Mesothelial cell of epicardium (in vitro differentiated cells): ENCODE measurements at places on chromosomes 3 and 15. TPM values are rescaled to one million over a fixed set of nuclear protein-coding genes. Genes with fewer than 3 reads are reported as not detected.
A peak's percentile ranks its signal among the peaks of the same experiment; 100 is the strongest.

GRCh38 chr15:80136854-80137253 is 15.9 kb upstream of the FAH start:
- peaks cover 26% of the 10 kb centered on the region for H3K36me3 ChIP-seq
- no peaks in the 10 kb centered on the region for H3K4me1 ChIP-seq
- H3K27ac ChIP-seq, result no peak overlapping the region
- DNase-seq, result no peak
- no peaks in the 10 kb centered on the region for H3K27me3 ChIP-seq

DNA sequence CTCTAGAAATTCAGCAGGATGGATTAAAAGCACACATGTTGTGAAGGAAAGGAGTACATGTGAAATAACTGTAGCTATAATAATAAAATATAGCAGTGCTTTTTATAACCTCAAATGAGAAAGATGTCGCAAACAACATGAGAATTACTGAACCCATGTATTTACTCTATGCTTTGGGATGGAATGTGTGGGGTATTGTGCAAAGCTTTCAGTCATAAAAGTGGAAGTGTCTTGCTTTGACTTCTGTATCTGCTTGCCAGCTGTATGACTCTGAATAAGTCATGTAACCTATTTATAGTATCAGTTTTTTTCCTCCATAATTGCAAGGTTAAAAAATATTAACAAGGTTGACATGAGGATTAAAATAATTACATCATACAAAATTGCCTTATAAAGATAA is 519.3 kb upstream of the CADM2 start:
- no peaks in the 10 kb centered on the region for H3K27me3 ChIP-seq
- no peaks in the 10 kb centered on the region for H3K36me3 ChIP-seq
- DNase-seq, result no peak
- no peaks in the 10 kb centered on the region for H3K4me1 ChIP-seq
- no peak overlapping the region for H3K27ac ChIP-seq

GRCh38 chr3:17030438-17030837 is 145.7 kb downstream of the PLCL2 start:
- no peak overlapping the region for H3K27ac ChIP-seq
- H3K27me3 ChIP-seq, result peaks cover 12% of the 10 kb centered on the region
- DNase-seq, result no peak

- H3K4me3 ChIP-seq, result no peak overlapping the region
- no peak overlapping the region for H3K27ac ChIP-seq
- DNase-seq, result no peak
- no peaks in the 10 kb centered on the region for H3K36me3 ChIP-seq
- H3K4me1 ChIP-seq, result no peaks in the 10 kb centered on the region
- peaks cover 35% of the 10 kb centered on the region for H3K27me3 ChIP-seq
Measured at GRCh38 chr15:92336419-92336987, 57.2 kb upstream of the ST8SIA2 start.

- no peak overlapping the region for H3K4me3 ChIP-seq
- no peaks in the 10 kb centered on the region for H3K27me3 ChIP-seq
- no peak for DNase-seq
- H3K27ac ChIP-seq, result no peak overlapping the region
Measured at GRCh38 chr3:29203851-29204250, 77.0 kb upstream of the RBMS3 start.

GRCh38 chr3:105907777-105908176 is 39.0 kb upstream of the CBLB start:
- H3K27ac ChIP-seq, result peak overlapping the region; percentile 28
- no peak overlapping the region for H3K4me3 ChIP-seq
- no peaks in the 10 kb centered on the region for H3K36me3 ChIP-seq

DNA sequence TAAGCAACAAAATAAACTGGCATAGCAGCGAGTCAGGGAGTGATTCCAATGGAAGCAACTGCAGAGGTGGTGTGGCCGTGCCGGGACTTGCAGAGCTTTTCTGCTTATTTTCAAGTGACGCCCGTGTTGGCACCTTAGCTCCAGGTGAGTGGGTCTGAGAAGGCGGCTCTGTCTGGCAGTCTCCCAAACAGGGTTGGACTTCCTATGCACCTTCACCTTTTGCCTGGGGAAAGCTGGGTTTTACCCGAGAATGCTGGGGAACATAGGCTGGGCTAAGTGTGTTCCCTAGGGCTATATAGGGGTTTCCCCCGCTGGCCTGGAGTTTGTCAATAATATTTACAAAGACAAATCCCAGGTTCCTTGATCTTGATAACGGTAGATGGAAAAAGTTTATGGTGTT is 179.9 kb upstream of the TBL1XR1 start:
- H3K27ac ChIP-seq, result peak overlapping the region; percentile 90
- peaks cover 6% of the 10 kb centered on the region for H3K36me3 ChIP-seq
- no peaks in the 10 kb centered on the region for H3K27me3 ChIP-seq
- no peak overlapping the region for H3K4me3 ChIP-seq

- no peak overlapping the region for H3K27ac ChIP-seq
- H3K4me3 ChIP-seq, result no peak overlapping the region
- peaks cover 2% of the 10 kb centered on the region for H3K4me1 ChIP-seq
- no peak for DNase-seq
- no peaks in the 10 kb centered on the region for H3K36me3 ChIP-seq
Measured at GRCh38 chr3:101171681-101172191, 148.6 kb downstream of the IMPG2 start.

DNA sequence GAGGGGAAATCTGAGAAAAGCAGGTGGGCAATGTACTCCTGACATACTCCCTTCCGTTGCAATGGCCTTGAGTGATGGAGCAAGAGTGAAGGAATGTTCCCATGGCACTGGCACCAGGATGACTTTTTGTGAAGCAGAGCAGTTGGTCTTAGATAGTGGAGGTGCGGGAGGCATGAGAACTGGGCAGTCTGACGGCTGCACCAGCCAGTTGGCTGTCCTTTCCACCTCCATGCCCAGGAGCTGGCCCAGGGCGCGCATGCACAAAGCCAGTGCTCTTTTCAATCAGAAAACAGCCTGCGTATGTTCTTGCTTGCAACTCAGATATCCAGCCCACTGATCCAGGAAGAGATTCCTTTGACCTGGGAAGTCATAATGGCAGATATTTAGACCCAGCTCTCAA is 136.8 kb downstream of the PGPEP1L start:
- H3K36me3 ChIP-seq, result peaks cover 7% of the 10 kb centered on the region
- H3K4me3 ChIP-seq, result no peak overlapping the region
- no peaks in the 10 kb centered on the region for H3K27me3 ChIP-seq
- peaks cover 53% of the 10 kb centered on the region for H3K4me1 ChIP-seq

DNA sequence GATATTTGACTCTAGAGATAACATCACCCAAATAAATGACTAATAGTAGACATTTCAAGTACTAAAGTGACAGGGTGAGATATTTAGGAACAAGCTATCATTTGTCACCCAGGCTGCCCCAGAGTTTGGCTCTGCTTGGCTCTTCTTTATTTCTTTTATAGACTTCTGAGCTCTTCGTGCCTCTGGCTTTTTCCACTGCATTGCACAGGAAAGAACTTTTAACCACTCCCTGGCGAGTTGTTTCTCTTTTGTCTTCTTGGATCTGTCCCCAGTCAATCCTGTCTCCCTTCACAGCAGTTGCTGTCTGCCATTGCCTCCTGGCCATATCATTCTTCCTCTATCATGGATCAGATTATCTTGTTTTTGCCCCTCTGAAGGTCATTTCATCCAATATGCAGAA is 339.2 kb upstream of the DCBLD2 start:
- H3K4me1 ChIP-seq, result no peaks in the 10 kb centered on the region
- no peaks in the 10 kb centered on the region for H3K27me3 ChIP-seq
- no peaks in the 10 kb centered on the region for H3K36me3 ChIP-seq
- H3K4me3 ChIP-seq, result no peak overlapping the region
- DNase-seq, result no peak

GRCh38 chr3:99646107-99646435 is 7.7 kb downstream of the COL8A1 start:
- H3K4me1 ChIP-seq, result peaks cover 5% of the 10 kb centered on the region
- no peak overlapping the region for H3K27ac ChIP-seq
- DNase-seq, result no peak
- no peak overlapping the region for H3K4me3 ChIP-seq
- H3K36me3 ChIP-seq, result no peaks in the 10 kb centered on the region
- peaks cover 19% of the 10 kb centered on the region for H3K27me3 ChIP-seq

DNA sequence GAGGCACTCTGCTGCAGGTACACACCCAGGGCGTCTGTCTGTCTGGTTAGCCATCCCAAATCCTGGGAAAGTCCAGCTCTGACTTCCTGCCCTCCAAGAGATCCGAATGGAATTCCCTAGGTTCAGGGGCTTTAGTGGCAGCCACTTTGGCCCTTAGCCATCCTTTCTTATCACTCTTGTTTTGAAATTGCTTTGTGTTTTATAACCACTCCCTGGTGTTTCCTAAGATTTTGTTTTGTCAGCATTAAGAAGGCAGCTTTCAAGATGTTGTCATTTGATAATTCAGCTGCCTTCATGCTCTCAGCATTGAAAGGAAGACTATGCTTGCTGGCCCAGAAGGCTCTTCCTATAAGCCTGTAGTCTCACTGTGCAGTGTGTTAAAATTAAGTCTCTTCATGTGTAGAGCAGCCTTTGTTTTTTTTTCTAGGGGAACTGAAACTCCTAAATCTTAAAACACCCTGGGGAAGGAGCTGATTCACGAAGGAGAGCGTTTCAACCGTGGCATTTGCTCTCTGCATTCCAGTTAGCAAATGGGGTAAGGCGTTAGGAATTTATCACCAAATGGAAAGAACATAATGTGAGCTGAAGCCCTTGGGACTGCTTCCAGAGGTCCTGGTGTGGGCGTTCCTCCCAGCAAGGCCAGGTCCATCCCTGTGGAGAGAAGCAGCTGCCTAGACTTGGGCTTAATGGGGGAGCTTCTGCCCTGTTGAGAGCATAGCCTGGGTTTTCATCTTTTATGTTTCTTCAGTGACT is 14.2 kb upstream of the CLEC3B start:
- peak overlapping the region; percentile 95 for H3K27ac ChIP-seq
- H3K36me3 ChIP-seq, result peaks cover 28% of the 10 kb centered on the region
- no peak for DNase-seq
- no peaks in the 10 kb centered on the region for H3K27me3 ChIP-seq
- no peak overlapping the region for H3K4me3 ChIP-seq

DNA sequence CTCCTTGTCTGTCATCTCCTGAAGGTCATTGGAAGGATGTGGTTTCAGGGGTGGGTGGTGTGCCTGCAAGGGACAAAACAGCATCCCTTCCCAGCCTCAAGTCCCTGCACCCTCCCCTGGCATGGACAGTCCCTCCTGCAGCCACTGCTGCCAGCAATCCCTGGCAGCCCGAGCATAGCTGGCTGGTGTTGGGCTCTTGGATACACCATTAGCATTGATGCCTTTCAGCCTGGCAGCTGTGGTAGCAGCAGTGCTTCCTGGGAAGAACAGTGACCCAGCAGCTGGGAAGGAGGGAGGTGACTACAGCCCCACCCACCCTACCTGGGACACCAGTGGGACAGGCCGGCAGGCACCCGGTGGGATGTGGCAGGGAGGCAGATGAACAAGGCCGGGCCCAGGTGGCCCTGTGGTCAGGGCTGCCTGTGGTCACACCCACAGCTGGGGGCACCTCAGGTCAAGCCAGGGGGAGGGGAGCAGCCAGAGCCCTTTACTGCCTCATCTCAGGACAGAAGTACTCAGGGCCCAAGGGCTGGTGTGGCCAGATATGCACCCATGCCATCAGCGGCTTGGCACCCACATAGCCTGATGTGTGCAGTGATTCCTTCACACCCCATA is 32.9 kb upstream of the TMEM115 start:
- no peaks in the 10 kb centered on the region for H3K36me3 ChIP-seq
- H3K27me3 ChIP-seq, result no peaks in the 10 kb centered on the region
- H3K4me1 ChIP-seq, result no peaks in the 10 kb centered on the region
- H3K27ac ChIP-seq, result no peak overlapping the region
- DNase-seq, result no peak

GRCh38 chr3:16487511-16488175 is 25.9 kb downstream of the RFTN1 start:
- H3K36me3 ChIP-seq, result peaks cover 12% of the 10 kb centered on the region
- DNase-seq, result no peak

DNA sequence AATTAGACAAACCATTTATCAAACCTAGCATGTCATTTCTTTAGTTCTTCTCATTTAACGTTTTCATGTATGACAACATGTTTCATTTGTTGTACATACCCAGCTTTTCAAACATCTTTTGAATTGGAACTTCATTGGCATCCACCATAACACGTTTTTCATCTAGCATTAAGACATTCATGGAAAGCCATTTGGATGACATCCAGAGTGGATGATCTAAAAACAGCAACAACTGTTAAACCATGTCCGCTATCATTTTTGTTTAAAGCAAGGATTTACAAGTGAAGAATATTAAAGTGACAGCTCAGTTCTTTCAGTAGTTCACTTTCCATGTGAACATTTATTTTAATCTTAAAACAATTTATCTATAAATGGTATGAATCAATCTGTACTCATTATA is 14.5 kb downstream of the GATM start:
- H3K4me3 ChIP-seq, result no peak overlapping the region
- no peaks in the 10 kb centered on the region for H3K4me1 ChIP-seq
- no peak overlapping the region for H3K27ac ChIP-seq
- peaks cover 1% of the 10 kb centered on the region for H3K36me3 ChIP-seq
- no peaks in the 10 kb centered on the region for H3K27me3 ChIP-seq

DNA sequence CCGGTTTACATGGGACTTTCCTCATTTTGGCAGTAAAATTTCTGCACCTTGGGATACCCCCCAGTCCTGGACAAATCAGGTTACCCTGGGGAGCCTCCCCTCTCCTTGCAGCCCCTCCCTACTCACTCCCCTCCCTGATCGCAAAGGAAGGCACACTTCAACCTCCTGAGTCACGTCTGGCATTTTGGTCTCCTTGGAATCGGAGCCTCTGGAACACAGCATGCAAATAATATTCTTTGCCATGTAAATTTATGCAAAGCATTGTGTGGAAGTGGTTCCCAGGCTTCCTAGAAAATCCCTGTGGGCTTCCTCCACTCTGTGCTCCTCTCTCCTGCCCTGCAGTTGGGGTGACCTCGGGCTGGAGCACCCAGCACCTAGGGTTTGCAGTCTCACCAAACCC is 11.6 kb downstream of the SCN5A start:
- H3K4me1 ChIP-seq, result no peaks in the 10 kb centered on the region
- DNase-seq, result no peak
- H3K27ac ChIP-seq, result no peak overlapping the region
- peaks cover 85% of the 10 kb centered on the region for H3K27me3 ChIP-seq
- no peaks in the 10 kb centered on the region for H3K36me3 ChIP-seq
- no peak overlapping the region for H3K4me3 ChIP-seq

- H3K27ac ChIP-seq, result peak within 1 kb of the TSS; percentile 99
- peak within 1 kb of the TSS; percentile 98 for H3K4me3 ChIP-seq
- H3K4me1 ChIP-seq, result peaks cover 40% of the 10 kb centered on the region
- no peaks in the 10 kb centered on the region for H3K27me3 ChIP-seq
Measured at GRCh38 chr15:42495361-42496212, at the start of gene SNAP23. TSS of gene SNAP23 (plus strand) at chr15:42495634. CDS start at chr15:42511847, 16,213 bp downstream.

Gene MYO5A
- total RNA-seq, result 13.7 to 15.3 TPM (median 14.4 TPM) in 3 replicates

Gene AP3B2
- total RNA-seq, result 1.3 to 2.5 TPM (median 2.4 TPM) in 3 replicates

Gene MUC4
- 0.73 to 1.4 TPM (median 0.96 TPM) in 3 replicates for total RNA-seq

Gene TRIM42
- not detected in 3 replicates for total RNA-seq

Gene KLHL40
- total RNA-seq, result not detected in 3 replicates

Gene FOXB1
- total RNA-seq, result not detected in 3 replicates

Gene LYZL4
- total RNA-seq, result not detected in 3 replicates

Gene SLC24A5
- 0.16 TPM in 1 of 3 replicates, not detected in the others for total RNA-seq

Gene GOLGA8J
- total RNA-seq, result not detected in 3 replicates

Gene CGNL1
- total RNA-seq, result 34.1 to 36.4 TPM (median 35.7 TPM) in 3 replicates

Gene RAB27A
- total RNA-seq, result 9.5 to 13.1 TPM (median 12.1 TPM) in 3 replicates

Gene CKMT1B
- total RNA-seq, result 0.20 to 0.44 TPM in 2 of 3 replicates, not detected in the other

Gene TIPIN
- total RNA-seq, result 9.5 to 10.5 TPM (median 10.2 TPM) in 3 replicates

Gene TPRG1
- total RNA-seq, result 1.9 to 3.3 TPM (median 2.4 TPM) in 3 replicates

Gene DUOXA2
- total RNA-seq, result not detected in 3 replicates
